ENCODE measurements at places on chromosomes 5 and 9.

DNA sequence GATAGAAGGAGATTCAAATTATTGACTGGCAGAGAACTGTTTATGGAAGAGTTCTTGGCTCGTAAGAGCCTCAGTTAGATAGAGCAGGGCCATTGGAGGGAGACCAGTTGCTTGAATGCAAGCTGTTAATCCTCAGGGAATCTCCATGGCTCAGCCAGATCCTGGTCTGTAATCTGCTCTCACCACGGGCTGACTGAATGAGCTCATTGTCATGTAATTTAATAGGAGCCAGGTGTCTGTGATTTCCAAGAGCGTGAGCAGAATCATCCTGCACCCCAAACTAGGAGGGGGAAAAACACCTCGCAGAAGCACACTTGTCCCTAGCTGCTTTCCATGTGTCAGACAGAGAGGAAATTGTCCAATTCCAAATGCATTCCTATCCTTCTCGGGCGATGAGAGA is 19.1 kb upstream of the KCNMB1 start:
- no peak for DNase-seq

- no peak for DNase-seq
These were observed 236.7 kb upstream of the CCNH start for GRCh38 chr5:87649455-87649854.

DNA sequence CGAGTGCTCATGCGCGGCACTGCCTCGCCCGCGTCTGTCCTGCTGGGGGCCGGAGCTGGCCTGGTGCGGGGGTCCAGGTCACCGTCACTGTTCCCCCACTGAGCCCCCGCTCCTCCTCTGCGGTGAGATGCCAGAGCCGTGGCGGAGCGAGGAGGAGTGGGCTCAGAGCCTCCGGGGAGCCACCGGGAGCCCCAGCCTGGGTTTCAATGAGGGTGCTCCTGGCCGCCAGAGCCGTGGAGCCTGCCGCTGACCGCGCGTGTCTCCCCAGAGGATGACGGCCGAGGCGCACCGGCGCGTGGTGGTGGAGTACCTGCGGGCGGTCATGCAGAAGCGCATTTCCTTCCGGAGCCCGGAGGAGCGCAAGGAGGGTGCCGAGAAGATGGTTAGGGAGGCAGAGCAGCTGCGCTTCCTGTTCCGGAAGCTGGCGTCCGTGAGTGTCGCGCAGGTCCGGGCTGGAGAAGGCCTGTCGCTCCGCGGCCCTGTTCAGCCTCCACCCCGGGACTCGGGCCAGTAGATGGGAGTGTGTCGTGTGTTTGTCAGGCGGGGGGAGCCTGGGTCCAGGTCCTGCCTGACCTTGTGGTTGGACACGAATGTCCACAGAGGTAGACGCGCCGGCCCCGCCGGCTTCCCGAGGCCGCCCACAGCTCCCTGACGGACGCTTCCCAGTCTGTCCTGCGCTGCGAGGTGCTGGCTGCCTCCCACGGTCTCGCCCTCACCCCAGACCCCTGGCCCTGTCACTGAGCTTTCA is 22.0 kb downstream of the EXOC3 start:
- DNase-seq, result no peak

GRCh38 chr5:103894882-103895281 is 332.3 kb upstream of the NUDT12 start:
- DNase-seq, result no peak

DNA sequence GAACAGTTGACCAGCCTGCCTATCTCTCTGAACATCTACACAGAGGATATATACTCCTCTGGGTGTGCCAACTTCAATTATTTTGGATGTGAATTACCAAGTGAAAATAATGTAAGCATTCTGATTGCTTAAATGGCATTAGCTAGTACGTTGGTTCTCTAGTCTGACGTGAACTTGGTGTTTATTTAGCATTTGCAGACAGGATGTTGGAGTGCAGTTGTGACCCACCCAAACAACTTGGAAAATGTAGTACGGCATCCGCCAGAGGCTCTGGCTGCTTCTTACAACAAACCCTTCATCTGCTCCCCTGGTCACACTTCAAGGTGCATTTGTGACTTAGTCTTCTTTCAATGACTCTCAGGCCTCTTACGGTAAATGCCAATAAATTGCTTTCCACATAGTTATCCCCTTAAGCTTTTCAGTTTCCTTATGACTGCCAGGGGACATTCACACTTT is 616.6 kb downstream of the PDE4D start:
- DNase-seq, result no peak

GRCh38 chr5:148083203-148083602 is 19.4 kb downstream of the SPINK5 start:
- DNase-seq, result no peak

DNA sequence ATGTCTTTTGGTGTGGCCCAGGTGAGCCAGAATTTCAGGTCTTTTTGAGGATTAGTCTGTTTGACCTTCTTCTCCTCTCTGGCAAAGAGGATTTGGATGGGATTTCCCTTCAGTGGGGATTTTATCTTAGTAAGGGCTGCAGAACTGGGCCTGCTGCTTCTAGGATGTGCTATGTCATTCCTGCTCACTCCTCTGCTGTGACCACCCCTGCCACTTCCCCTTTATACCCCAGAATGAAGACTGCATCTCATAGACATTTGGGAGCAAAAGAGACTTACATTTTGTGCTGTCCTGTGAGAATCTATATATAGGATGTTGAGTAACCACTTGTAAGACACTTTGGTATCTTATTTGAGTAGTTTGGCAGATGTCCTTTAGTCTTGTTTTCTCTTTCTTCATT is 76.2 kb downstream of the ARHGAP26 start:
- no peak for DNase-seq

DNA sequence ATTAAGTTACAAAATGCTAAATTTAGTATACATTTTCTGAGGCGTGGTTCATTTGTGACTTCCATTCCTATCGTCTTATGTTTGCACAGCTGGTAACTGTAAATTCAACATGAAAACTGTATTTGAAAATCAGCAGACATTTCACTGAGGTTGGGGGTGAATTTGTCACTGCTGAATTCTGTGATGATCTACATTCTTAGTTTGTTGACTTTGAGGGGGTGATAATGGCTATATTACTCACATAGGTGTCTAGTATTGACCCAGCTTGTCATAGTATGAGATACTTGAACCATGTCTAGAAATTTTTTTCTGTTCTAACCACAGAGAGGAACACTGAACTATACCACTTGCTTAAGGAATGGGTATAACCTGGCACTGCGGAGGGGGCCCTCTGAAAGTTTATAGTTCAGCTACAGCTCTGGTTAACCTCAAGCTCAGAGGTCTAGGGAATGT is 313.3 kb downstream of the PIK3R1 start:
- DNase-seq, result no peak

GRCh38 chr5:175590471-175590881 is 67.4 kb upstream of the HRH2 start:
- no peak for DNase-seq

GRCh38 chr9:127562841-127563401 is 49.2 kb upstream of the STXBP1 start:
- DNase-seq, result no peak

- DNase-seq, result no peak
These were observed 91.8 kb upstream of the OR13F1 start for GRCh38 chr9:104412238-104412637.

GRCh38 chr9:121326130-121326838 is 43.8 kb downstream of the STOM start:
- no peak for DNase-seq

- DNase-seq, result peak; percentile 54
These were observed 1.1 kb downstream of the RICTOR start for GRCh38 chr5:39072925-39073766.

DNA sequence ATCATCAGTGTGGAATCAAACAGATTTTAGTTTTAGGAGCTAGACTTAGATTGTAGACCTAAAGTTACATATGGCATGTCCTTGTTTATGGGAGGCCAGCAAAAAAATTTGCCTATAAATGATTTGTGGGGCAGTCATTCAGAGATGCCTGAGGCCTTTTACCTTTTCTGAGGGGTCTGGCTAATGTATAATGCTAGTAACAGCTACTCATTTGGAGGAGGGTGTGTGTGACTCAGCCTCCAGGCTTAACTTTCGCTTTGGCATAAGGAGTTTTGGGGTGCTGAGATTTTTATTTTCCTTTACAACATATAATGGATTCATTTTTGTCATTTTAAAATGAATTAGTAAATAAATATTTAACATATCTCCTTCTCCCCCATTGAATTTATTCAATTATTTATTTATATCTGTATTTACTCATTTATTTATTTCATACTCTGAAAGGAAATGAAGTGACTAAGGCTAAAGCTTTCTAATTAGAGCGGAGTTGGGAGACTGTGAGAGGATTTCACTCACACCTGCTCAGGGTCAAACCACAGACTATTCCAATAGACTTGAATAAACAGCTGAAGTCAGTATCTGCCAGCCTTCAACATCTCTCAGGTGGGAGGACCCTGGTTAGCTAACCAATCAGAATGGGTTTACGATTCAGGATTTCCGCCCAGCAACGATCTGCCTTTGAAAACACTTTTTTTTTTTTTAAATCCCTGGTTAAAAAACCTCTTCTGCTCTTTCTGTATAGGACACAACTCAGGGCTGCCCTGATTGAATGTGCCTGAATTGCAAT is 487.5 kb upstream of the SGCD start:
- DNase-seq, result no peak

DNA sequence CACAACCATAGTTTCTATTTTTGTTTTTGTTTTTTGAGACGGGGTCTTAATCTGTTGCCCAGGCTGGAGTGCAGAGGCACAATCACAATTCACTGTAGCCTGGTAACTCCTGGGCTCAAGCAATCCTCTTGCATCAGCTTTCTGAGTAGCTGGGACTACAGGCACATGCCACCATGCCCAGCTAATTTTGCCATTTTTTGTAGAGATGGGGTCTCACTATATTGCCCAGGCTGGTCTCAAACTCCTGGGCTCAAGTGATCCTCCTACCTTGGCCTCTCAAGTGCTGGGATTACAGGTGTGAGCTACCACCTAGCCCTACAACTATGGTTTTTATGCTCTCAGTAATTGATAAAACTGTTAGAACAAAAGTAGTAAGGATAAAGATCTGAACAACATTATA is 147.5 kb upstream of the SHB start:
- no peak for DNase-seq

GRCh38 chr5:553874-554273 is 29.6 kb upstream of the SLC9A3 start:
- no peak for DNase-seq

GRCh38 chr5:172644711-172645110 is 3.6 kb downstream of the NEURL1B start:
- DNase-seq, result no peak

DNA sequence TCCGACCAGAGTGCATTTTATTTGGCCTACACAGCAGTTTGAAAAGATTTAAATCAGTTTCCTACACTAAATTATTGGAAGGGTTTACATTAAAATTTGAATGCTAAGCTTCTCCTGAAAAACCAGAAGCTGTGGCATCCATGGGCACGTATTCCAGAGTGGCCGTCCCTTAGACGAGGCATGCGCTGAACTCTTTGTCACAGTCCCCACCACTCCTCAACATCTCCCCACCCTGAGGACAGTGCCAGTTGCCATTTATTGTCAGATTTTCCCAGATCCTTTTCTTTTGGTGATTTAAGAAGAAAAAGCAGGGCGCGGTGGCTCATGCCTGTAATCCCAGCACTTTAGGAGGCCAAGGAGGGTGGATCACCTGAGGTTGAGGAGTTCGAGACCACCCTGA is 39.9 kb upstream of the UNC5A start:
- DNase-seq, result no peak

DNA sequence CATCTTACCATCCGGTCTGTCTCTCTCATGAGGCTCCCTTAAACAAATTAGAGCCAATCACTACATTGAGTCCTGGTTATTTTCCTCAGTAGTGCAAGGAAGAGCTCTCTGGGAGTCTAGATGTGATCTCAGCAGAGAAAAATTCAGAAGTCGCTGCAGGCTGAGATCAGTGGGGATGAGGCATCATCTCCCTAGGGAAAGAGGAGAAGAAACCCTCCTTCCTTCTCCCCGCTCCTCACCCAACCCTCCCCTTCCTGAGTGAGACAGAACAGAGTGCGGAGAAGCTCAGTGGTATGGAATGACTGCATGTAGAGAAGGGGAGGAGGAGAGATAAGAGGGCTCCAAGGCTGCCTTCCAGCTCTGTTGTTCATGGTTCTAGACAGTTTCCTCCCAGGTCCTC is 80.5 kb downstream of the PAPPA start:
- DNase-seq, result no peak

DNA sequence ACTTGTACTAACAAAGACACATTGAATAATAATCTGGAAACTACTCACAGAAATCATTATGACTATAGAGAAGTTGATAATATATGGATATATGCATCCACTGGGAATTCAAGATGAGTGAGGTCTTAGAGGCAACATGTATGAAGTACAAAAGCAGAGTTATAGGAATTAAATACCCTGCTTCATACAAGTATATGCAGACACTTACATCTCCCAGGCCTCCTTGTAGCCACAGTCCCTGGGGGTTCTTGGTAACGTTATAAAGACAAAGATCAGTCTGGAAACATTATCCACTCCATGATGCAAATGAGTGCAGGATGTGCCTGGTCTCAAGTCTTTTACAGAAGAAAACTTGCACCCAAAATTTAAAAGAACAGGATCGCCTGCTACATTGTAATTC is 92.4 kb upstream of the ANXA1 start:
- DNase-seq, result no peak

DNA sequence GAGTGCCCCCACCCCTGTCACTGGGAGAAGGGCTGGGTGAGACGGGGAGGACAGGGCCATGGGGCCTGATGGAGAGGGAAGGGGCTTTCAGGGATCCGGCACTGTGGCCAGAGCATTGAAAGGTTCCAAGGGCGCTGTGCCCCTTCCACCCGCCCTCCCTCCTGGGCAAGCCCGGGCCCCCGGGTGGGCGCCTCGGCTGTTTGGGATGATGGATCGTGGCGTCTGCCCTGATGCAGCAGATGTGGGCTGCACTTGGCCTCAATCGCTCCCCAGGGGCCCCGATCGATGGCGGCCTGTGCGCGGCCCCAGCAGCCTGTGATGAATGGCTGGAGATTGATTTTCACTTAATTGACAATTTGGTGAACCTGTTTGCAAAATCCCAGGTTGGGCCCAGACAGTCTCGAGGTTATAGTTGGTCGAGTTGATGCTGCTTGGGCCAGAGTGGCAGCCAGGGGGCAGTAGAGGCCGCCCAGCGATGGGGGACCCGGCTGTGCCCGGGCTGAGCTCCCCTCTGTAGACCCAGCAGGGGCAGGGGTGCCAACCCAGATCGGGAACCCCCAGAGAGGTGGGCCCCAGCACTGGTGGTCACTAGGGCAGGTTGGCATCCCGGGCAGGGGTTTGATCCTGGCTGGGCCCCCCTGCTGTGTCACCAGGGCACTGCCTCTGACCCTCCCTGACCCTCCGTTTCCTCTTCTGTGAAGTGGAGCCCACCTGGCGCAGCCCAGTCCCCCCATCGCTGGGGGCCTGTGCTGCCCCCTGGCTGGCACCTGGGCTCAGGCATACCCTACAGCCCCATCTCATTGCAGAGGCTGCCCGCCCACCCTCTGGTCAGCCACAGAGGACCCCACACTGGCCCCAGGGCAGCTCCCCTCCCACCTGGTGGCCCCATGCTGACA is 34.7 kb downstream of the LHX3 start:
- DNase-seq, result peak; percentile 39
